Purkinje cell (primary cell): ENCODE measurements at places on chromosomes 7 and 10. TPM values are rescaled to one million over a fixed set of nuclear protein-coding genes. Genes with fewer than 3 reads are reported as not detected.

Gene DOCK4
- 6.0 and 8.9 TPM in 2 replicates for polyA plus RNA-seq

Gene LSM5
- polyA plus RNA-seq = 217 and 228 TPM in 2 replicates

Gene PALD1
- not detected in 2 replicates for polyA plus RNA-seq

Gene LRRN3
- polyA plus RNA-seq = 430 and 457 TPM in 2 replicates

Gene BEND7
- 0.60 and 1.3 TPM in 2 replicates for polyA plus RNA-seq

Gene CC2D2B
- polyA plus RNA-seq = 1.7 and 6.2 TPM in 2 replicates

Gene SLC39A12
- 0.58 TPM in 1 of 2 replicates, not detected in the other for polyA plus RNA-seq

Gene AKR1C2
- 14.1 and 29.0 TPM in 2 replicates for polyA plus RNA-seq

Gene CCDC172
- polyA plus RNA-seq = not detected in 2 replicates

Gene HECW1
- 9.0 and 12.2 TPM in 2 replicates for polyA plus RNA-seq

Gene PANK1
- polyA plus RNA-seq = 2.2 and 7.9 TPM in 2 replicates

Gene OPN4
- polyA plus RNA-seq = 0.20 TPM in 1 of 2 replicates, not detected in the other

Gene CYREN
- polyA plus RNA-seq = 1.3 and 1.9 TPM in 2 replicates

Gene AGR2
- polyA plus RNA-seq = not detected in 2 replicates

Gene PRKAG2
- 15.7 and 22.2 TPM in 2 replicates for polyA plus RNA-seq

Gene ASB10
- polyA plus RNA-seq = not detected in 2 replicates

Gene POU6F2
- 4.6 TPM in 1 of 2 replicates, not detected in the other for polyA plus RNA-seq

Gene CFAP70
- 2.9 and 6.3 TPM in 2 replicates for polyA plus RNA-seq

Gene NKX1-2
- polyA plus RNA-seq = 0.16 TPM in 1 of 2 replicates, not detected in the other

Gene INHBA
- polyA plus RNA-seq = 0.38 and 0.42 TPM in 2 replicates

Gene SEMA3A
- 17.0 and 19.6 TPM in 2 replicates for polyA plus RNA-seq

Gene SSC4D
- 0.32 and 0.40 TPM in 2 replicates for polyA plus RNA-seq

Gene NPC1L1
- polyA plus RNA-seq = not detected in 2 replicates

Gene ARHGAP21
- polyA plus RNA-seq = 25.7 and 41.2 TPM in 2 replicates

Gene NEUROD6
- 0.11 and 21.4 TPM in 2 replicates for polyA plus RNA-seq

Gene RHBDD2
- 174 and 209 TPM in 2 replicates for polyA plus RNA-seq

Gene TMEM176A
- polyA plus RNA-seq = 1.2 TPM in 1 of 2 replicates, not detected in the other

Gene SPDYE2B
- polyA plus RNA-seq = 0.35 TPM in 1 of 2 replicates, not detected in the other

Gene FOXI2
- not detected in 2 replicates for polyA plus RNA-seq

Gene SP8
- not detected in 2 replicates for polyA plus RNA-seq

Gene CALHM3
- polyA plus RNA-seq = not detected in 2 replicates

Gene GDF2
- not detected in 2 replicates for polyA plus RNA-seq

Gene GNAT3
- not detected in 2 replicates for polyA plus RNA-seq
